ENCODE measurements at places on chromosomes 4 and X.

DNA sequence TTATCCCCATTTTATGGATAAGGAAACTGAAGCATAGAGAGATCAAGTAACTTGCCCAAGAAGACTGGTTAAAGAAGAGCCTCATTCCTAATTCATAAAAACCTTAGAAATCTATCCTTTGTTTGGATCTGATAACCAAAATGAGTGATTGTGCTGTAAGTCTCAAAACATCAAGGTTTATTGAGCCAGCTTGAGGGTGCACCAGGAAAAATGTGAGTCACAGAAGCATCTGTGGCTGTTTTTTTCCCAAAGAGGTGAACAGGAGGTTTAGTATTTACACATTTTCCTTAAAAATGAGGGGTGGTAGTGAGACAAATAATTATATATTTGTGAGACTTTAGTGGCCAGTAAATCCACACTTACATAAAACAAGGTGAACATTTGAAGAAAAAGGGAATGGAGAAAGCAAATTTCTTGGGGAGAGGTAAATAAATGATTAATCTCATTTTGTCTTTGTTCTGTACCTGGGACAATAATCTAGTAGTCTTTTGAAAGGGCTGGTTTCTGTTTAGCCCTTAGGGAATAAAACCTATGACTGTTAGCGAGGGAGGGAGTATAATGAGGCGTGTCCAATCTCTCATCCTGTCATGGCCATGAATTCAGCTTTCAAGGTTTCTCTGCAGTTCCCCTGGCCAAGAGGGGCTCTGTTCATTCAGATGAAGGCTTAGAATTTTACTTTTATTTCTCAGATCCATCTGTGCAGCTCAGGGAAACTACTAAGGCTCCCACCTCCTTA is 12.2 kb upstream of the FMR1 start:
- no peak for DNase-seq

DNA sequence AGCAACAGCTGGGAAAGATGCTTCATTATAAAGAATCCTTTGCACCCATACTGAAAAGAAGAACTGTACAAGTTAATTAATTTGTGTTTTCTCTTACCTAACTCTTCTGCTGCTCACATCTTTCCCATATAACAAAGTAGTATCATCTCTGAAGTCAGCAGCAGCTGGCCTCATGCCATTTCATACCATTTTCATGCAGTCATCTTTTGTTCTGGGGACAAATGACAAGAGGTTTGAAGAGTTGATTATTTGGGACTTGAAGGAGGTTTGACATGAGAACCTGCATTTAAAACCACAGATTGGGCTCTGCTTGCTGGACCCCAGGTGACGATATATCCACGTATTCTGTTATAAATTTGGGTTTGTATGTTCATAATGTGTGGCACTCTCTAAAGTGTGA is 430.3 kb downstream of the SPRY1 start:
- DNase-seq, result no peak

DNA sequence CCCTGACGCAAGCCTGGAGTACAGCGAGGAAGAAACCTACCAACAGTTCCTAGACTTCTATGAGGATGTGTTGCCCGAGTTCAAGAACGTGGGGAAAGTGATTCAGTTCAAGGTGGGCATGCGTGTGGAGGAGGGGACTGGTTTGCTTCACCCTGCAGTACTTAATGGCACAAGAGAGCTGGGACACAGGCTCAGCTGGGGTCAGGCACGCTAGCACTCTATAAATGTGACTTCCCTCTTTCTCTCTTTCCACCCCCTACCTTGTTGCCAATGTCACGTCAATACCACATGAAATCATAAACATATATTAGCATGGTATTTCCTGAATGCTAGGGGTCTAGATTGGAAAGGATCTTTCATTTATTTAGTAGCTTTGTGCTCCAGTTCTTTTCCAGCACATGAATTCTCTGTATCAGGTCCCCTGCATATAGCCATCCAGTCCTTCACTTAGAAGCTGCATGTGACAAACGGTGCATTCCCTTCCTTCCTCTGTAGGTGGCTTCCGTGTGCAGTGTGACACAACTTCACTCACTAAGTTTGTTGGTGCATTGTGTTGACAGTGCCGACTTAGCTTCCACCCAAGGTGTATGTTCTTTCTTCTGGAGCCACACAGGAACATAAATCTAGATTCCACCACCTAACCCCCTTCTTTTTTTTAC is 25.6 kb downstream of the ZRSR2 start:
- DNase-seq, result peak; percentile 26

DNA sequence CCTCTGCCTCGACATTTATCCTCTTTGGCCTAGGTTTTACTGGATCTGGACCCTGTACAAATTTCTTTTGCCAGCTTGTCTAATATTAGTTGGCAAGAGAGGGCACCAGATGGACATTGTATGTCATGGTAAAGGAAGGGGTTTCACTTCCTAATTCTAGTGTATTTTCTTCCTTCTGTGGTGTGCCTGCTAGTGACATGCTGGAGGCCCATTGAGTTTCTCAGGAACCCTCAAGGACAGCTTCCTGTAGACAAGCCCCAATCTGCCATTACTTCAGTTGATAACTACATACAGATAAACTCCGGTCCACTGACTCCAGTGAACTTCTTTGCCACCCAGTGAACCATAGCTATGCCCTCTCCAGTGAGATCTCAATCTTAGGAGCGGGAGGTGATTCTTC is 116.9 kb downstream of the STPG2 start:
- DNase-seq, result no peak

DNA sequence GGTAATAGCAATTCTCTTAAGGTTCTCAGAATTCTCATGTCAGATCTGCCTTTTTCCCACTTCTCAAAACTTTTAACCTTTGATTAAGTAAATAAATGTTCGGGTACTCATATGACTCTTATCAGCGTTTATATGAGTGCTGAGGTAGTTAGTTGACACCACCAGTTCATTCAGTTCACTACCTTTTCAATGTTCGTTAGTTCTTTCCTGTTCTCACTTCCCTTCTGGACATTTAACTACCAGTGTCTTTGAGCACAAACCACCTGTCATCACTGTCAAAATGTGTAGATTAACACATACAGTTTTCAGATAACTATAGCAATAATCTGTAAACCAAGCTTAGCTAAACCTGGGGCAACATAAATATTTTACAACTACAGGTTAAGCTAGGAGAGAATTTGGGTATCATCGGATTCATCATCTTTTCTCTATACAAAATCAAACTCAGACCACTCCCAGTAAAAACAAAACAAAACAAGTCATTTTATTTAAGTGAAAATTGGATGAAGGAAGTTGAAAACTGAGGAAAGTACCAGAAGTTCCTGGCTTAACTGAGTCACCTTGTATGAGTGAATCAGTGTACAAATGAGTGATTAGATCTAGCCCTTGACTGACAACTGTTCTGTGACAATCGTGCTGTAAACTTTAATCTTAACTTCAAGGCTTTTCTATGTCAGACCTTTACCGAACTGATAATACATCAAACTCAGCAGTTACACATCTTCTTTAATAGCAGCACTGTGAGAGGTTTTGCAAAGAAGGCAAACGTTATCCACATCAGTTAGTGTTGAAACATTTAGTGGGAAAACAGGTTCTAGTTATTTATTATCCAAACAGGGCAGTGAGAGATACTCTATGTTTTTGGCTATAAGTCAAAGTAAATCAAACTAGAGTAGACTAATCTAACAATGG is 41.9 kb downstream of the ARHGEF38 start:
- no peak for DNase-seq

DNA sequence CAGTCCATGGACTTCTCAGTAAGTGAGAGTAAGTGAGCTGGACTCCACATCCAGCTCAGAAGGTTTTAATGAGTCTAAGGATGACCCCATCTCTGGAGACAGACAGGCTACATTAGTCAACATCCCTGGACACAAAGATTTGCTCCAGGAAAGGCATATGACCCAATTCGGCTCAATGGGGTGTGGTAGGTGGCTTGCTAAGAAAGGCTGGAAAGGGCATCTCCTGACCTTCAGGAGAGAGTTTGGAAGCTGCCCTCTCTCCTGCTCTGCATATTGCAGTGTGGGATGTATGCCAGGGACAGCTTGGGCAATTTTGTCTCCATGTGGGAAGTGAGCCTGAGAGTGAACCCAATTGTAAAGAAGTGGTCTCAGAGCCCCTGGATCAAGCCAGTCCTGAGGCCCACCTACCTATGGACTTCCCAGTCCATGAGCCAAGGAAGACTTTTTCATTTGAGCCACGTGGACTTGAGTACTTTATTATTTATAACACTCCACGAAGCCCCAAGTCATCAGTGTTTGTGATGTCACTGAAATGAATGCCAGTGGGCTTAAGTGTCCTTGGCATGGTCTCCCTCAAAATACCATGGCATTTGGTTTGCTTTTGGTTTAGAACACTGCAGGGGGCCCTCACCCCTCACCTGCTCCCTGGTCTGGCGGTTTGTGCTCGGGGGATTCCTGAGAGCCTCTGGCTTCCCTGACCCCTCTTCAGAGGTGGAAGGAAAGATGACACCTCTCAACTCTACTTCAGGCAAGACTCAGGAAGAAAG is 10.4 kb upstream of the ABLIM2 start:
- no peak for DNase-seq

GRCh38 chr4:46432923-46433322 is 43.0 kb upstream of the GABRA2 start:
- DNase-seq, result peak; percentile 4

DNA sequence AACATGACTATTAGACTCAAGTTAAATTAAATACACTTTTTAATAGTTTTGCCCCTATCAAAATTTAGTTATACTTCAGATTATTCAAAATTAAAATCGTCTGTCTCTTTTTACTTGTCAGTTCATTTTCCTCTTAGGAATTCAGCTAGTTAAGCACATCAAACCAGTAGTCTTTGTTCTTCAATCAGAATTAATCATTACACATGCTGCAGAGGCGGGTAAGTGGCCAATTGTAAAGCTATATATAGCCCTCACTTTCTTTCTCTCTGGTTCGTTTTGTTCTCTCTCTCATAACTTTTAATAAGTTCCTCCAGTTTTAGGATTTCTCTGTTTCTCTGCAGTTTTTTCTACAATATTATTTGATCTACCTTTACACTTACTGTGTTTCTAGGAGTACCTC is 359.1 kb upstream of the PABPC4L start:
- no peak for DNase-seq

- DNase-seq, result no peak
Observed at GRCh38 chr4:182604953-182605352, 312.2 kb downstream of the DCTD start.

DNA sequence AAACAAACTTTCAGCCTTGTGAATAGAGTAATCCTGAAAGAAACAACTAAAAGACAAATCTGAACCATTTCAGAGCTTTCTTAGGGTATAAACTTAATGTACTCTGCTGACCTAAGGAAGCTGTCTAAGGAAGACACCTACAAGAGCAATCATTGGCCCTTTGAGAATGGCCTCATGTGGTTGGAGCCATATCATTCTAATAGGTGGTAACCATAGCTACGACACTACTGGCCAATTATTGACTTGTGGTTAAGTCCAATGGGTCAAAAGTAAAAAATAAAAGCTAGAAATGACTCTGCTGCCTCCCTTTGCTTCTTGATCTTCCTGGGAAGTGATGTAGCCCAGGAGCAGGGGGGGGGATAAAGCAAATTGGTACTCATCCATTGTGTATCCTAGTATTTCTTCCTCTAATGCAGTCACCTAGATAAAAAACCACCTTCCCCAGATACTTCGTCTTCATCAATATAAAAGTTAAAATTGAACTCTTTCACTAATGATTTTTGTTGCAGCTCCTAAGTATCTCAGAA is 547.0 kb downstream of the ARAP2 start:
- no peak for DNase-seq

DNA sequence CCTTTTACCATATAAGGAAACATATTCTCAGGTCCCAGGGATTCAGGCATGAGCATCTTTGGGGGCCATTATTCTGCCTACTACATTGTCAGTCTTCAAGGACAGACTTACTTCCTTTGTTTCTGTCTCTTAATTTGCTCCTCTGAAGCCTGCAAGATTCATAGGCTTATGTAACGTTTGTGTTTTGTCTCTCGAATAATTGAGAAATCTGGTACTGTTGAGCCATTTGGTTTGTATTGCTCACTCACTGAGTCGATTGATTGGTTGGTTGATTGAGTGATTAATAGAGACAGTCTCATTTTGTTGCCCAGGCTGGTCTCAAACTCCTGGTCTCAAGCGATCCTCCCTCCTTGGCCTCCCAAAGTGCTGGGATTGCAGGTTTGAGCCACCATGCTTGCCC is 23.7 kb downstream of the TBL1X start:
- DNase-seq, result no peak

GRCh38 chr4:163165217-163166017 is 1.3 kb downstream of the NAF1 start:
- DNase-seq, result peak; percentile 18

GRCh38 chrX:65783746-65784145 is 116.3 kb downstream of the MSN start:
- no peak for DNase-seq

- DNase-seq, result no peak
Observed at GRCh38 chr4:18463987-18464559, 442.5 kb upstream of the LCORL start.

DNA sequence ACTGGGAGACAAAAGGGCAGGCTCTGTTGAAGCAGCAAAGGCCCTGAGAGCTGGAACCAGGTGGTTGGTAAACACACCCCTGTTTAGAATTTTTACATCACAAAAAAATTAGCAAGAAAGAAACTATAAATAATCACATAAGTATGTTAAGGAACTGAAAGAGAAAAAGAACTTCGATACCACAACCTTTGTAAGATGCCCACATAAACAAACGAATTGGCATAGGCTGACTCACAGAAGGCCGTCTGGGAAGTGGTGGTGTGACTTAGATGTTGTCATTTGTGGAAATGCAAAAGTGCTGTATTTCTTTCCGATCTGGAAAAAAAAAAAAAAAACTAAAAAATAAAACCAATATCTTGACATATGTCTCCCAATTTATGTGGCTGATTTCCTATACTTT is 235.1 kb downstream of the USP46 start:
- no peak for DNase-seq

DNA sequence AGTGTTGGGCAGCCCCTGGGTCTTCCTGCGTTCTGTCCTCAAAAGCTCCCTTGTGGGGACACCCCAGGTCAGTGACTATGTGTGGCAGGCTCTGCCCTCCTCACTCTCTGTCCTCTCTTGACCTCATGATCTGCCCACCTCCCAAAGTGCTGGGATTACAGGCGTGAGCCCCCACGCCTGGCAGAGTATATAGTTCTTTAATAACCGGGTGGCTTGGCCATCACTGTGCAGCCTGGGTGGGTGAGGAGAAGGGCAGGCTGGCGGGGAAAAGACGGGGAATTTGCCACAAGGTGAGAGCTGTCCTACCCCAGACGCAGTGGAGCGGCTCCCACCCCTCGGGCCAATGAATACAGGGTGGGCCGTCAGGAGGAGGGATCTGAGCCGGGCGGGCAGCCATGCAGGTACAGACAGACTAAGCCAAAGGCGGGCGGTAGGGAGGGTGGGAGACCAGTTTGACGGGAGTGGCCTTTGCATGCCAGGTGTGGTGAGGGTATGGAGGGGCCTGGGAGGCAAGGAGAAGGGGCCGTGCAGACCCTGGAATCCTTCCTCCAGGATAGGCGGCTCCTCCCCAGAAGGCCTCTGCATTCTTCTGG is 2.5 kb downstream of the SH3BP2 start:
- no peak for DNase-seq

GRCh38 chr4:81221303-81222081 is 6.5 kb upstream of the PRKG2 start:
- DNase-seq, result no peak
